ENCODE measurements at places on chromosomes 12 and 14.
A peak's percentile ranks its signal among the peaks of the same experiment; 100 is the strongest.

DNA sequence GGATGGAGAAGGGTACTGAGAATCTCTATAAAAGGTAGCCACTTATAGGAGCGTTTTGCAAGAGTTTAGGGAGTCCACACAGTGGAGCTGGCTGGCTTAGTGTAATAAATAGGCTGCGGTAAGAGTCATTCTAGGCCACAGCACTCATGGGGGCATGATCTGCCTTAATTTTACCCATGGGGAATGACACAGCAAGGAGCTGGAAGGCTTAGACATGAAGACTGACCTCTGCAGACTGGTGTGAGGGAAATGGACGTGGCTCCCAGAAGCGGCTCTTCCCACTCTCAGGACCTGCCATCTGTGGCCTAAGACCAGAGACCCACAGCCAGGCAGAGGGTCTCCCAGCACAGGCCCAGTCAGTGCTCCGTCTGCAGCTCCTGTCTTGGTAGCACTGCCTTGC is 173.3 kb downstream of the PPM1H start:
- DNase-seq, result no peak

DNA sequence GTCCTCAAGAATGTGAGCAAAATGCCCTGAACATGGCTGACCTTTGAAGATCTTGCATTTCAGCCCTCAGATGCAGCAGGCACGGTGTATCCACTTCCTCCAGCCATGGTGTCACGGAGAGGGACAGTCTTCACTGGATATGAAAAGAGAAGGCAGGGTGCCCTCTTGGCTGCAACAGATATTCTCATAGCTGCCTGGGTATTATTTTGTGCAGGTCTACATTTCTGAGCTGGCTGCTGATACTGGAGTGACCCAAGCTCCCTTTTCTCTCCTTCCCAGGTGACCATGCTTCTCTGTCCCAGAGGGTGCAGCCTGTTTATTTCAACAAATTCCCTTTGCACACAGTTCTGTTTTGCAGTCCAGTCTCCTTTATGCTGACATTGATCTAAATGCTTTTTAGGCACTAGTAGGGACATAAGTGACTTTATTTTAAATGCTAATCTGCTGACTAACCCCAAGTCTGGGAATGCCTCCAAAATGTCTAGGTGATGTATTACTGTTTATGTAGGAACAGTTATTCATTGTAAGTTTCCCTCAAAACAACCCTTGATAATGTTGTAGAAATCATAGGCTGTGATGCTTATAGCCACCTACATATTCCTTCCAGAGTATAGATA is 17.4 kb upstream of the PYGL start:
- DNase-seq, result no peak

DNA sequence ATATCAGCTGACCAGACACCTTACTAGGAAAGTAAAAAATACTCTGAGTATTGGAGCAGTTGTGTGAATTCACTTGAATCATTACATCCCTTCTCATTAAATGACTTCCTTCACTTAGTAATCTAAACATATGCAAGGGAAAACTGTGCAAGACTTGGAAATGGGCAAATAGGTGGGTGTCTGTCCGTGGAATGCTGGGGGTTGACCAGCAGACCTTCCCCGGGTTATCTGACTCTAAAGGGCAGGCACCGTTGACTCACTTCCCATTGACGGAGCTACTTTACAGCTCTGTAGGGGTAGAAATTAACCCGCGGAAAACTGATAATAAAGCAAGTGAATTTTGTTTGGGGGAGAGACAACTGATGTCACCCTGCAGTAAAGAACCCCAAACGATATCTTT is 199.3 kb downstream of the TTC7B start:
- no peak for DNase-seq

GRCh38 chr14:75877884-75878283 is 103.9 kb downstream of the TGFB3 start:
- DNase-seq, result no peak

GRCh38 chr12:112170376-112170775 is 45.0 kb downstream of the TRAFD1 start:
- peak; percentile 5 for DNase-seq

DNA sequence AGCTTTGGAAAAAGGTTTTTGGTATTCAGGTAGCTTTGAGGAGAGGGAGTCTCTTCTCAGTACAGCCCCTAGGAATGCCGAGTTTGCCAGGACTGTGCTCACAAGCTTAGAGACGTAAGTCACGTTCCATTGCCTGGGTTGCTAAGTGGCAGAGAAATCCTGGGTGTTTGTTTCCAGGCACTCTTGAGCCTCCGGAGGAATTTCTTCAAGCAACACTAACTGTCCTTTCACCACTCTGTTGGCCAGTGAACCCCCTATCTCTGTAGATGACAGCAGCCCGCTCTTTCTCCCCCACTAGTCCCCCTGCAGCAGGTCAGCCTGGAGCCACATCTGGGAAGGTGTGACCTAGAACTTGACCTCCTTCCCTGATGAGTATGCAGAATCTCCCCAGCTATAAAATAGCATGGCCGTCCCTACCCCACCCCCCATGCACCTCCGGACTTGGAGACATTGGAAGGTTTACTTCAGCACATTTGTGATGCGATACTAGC is 162.7 kb downstream of the ZFP36L1 start:
- DNase-seq, result no peak

DNA sequence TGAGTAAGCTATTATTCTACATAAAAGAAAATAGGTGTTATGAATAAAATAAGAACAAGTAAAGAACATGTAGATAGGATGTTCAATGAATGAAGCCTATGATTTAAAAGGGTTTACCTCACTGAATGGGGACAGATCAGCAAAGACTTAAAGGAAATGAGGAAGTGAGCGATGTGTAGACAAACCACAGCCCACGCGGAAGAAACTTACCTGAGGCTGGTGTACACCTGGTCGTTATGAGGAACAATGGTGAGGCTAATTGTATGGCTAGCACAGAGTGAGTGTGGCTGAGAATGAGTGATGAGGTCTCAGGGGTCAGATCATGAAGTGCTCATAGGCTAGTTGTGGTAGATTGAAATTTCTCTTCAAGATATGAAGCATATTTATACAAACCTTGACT is 221.7 kb downstream of the ALG10B start:
- DNase-seq, result no peak

- no peak for DNase-seq
These were observed 42.0 kb upstream of the CHST11 start for GRCh38 chr12:104414581-104415341.

- no peak for DNase-seq
These were observed 493.2 kb upstream of the GARIN6 start for GRCh38 chr12:99154216-99154982.

DNA sequence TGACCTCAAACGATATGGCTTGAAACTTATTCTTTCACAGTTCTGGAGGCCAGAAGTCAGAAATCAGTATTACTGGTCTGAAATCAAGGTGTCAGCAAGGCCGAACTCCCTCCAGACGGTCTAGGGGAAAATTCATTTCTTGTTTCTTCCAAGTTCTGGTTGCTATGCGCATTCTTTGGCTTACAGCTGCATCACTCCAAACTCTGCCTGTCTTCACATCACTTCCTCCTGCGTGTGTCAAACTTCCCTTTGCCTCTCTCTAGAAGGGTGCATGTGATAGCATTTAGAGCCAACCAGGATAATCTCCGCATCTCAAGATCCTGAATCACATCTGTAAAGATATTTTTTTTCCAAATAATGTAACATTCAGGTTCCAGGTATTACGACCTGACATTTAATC is 62.8 kb downstream of the DENND5B start:
- DNase-seq, result no peak

GRCh38 chr12:53414756-53415417 is 8.8 kb upstream of the AMHR2 start:
- DNase-seq, result no peak

DNA sequence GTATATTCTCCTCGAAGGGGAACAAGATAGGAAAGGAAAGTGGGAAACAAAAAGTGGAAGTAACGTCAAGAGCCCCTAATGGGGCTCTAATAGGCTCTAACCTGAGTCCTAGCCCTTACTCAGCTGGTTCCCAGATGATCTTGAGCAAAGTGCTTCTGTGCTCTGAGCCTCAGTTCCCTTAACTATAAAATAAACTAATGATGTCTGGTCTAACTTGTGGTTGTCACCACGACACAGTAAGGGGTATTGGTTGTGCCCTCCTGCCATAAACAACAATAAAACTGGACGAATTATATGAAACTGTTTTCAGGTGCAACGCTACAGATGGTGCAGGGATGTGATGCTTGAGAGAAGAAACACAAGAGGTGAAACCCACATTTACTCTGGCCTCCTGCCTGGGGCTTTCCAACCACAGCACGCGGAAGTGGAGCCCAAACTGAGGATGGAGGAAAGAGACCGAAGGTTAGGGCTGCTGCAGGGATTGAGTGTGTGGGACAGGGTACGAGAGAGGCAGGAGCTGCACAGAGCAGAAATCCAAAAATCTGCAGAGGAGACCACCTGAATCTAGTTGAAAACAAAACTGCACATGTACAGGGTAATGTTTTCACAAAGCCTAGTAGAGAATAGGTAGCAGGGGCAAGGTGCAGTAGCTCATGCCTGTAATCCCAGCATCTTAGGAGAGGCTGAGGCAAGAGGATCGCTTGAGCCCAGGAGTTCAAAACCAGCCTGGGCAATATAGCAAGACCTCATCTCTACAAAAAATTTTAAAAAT is 45.6 kb upstream of the BCL2L14 start:
- DNase-seq, result no peak

DNA sequence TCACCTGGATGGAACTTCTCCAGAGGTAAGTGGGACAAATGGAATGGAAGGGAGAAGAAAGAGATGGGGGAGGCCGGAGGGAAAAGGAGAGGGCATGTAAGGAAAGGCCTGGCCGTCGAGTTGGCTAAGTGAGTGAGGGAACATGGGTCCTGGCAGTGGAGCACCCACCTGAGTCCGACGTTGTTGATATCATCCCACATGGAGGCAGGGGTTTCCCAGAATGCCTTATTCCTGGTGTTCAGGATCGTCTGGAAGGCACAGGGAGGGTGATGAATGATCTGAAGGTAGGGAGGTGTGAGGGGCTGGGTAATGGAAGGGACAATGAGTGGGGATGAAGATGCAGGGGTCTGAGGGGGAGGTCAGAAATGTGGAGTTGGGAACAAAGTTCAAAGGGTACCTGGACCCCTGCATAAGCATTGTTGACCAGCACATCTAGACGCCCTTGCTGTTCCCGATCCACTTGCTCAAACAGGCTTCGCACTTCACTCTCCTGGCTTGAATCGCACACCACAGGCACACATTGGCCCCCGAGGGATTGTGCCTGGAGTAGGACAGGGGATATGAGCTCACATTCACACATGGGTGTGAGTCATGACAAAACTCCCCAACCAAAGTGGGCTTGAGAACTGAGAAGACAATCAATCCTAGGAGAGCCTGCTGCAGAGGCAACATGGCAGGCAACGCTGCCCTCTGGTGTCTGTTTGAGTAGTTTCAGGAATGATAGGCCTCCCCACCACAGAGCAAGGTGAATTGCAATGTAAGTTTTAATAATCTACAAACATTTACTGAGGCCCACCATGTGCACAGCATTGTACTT is 3.0 kb downstream of the DHRS1 start:
- peak; percentile 31 for DNase-seq

DNA sequence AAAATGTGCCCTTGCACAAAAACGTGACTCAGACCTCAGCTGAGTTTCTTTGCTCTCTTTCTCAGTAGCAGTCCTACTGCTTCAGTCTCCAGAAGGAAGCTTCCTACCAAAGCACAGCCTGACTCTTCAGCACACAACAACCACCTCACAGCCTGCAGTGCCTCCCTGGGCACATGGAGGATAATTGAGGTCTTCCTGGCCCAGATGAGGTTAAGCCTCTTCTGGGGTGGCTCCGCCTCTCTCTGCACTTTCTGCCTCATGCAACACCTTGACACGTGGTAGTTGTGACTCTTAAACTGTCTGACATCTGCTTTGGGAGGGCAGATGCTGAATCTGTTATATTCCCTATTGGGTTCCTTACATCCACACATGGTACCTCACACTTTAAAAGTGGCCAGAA is 33.8 kb downstream of the GIT2 start:
- DNase-seq, result no peak

DNA sequence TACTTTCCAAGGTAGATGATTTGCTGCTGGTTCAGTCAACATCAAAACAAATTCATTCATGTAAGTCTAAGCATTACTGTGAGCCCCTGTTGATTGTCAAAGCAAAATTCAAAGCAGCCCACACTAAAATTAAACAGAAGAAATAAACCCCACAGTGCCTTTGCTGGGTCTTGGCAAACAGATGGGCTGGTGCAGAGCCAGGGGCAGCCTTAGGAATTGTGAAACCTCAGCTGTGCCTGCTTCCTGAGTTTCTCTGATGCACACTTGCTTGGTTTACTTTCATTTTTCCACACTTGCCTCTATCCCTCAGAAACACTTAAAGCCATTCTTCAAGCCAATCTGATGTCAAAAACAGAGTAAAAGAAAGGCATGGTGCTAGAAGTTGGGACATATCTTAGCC is 6.6 kb upstream of the PLEKHG7 start:
- DNase-seq, result no peak

- DNase-seq, result no peak
These were observed 739.9 kb downstream of the SLC16A7 start for GRCh38 chr12:60335745-60336144.

- no peak for DNase-seq
These were observed 59.7 kb downstream of the DAO start for GRCh38 chr12:108939594-108939993.

Data from activated naive CD4-positive, alpha-beta T cell (primary cell).